ENCODE measurements at places on chromosomes 13 and 19.

DNA sequence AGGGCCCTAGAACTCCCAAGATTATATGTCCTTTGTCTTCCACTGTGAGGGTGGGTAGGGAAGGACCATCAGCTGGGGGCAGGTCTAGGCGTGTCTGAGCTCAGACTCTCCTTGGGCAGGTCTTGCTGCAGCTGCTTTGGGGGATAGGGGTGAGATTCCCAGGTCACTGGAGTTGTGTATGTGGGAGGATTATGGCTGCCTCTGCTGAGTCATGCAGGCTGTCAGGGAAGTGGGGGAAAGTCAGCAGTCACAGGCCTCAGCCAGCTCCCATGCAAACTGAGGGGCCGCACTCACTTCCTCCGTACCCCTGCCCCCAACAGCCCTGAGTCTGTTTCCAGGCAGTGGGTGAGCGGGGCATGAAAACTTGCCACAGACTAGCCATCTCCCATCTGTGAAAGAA, 600.8 kb downstream of the DIAPH3 start:
- no peak for DNase-seq

DNA sequence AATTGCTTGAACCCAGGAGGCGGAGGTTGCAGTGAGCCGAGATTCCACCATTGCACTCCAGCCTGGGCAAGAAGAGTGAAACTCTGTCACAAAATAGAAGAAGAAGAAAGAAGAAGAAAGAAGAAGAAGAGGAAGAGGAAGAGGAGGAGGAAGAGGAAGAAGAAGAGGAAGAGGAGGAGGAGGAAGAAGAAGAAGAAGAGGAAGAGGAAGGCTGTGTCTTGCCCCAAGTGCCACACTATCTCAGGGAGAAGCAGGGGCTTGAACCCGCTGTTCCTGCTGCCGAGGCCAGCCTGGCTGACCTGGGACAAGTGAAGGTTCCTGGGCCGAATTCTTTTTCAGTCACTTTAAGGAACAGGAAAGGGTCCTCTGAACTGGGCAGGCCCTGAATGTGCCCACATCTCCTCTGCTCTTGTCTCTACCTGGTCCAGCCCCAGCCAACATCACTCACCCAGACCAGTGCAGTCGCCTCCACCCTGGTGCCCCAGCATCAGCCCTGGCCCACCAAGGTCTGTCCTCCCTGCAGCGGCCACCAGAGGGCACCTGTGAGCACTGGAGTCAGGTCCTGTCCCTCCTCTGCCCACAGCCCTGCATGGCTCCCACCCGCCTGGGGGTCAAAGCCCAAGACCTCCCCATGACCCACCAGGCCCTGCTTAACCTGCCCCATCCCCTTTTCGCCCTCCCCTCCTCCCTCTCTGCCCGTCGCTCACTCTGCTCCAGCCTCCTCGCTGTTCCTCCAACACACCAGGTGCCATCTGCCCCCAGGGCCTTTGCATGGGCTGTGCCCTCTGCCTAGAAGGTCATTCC, 20.0 kb downstream of the TICAM1 start:
- DNase-seq = peak; percentile 96

GRCh38 chr13:32316028-32316339, 676 bp downstream of the BRCA2 start:
- no peak for DNase-seq

- DNase-seq = no peak
These were observed 1297.0 kb upstream of the ATXN8OS start for GRCh38 chr13:68810660-68811059.

- DNase-seq = no peak
These were observed 2.0 kb downstream of the EXOC3L2 start for GRCh38 chr19:45243144-45243732.

GRCh38 chr13:44401577-44401976, 28.0 kb downstream of the SERP2 start:
- no peak for DNase-seq

DNA sequence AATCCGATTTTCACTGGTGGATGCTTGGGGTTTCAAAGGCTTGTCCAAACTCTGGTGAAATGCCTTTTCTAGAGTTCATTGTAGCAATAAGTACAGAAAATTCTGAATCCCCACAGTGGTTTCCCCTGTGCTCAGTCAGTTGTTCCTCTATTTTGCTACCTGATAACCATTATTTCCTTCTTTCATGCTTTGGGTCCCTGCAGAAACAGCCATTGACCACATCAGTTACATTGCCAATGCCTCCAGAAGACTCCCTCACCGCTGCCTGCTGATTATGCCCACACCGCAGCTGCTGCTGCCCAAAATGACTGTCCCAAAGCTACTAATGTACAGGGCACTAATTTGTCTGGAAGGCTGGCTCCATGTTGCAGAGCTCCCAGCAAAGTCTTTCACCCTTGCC, 517.3 kb downstream of the KLF12 start:
- DNase-seq = no peak

DNA sequence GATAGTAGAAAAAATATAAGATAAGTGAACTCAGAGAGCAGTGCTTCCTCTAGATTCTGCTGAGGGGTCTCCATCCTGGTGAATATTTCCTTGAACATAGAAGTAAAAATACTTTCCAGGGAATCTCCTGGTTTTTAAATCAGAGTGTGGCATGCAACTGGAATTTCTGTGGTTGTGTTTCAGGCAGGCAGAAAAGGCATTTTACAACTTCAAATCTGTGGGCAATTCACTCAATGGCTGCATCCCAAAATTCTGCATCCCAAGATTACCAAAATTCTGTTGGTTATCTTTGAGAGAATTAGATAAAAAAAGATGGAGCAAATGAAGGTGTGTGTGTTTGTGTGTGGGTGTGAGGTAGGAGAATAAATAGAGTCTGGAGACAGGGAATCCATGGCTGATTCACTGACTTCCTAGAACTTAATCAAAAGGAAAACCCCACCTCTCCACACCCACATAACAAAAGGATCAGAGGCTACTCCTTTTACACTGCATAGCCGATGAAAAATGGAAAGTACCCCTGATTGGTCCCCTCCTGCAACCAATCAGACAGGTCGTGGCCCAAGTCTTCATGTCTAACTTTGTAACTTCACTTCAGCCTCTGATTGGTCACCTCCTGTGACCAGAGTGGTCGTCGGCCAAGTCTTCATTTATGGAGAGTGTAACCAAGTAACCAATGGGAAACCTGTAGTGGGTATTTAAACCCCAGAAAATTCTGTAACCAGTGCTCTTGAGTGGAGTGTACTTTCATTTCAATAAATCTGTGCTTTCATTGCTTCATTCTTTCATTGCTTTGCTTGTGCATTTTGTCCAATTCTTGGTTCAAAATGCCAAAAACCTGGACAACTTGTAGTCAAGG, 112.8 kb downstream of the DLEU7 start:
- no peak for DNase-seq

DNA sequence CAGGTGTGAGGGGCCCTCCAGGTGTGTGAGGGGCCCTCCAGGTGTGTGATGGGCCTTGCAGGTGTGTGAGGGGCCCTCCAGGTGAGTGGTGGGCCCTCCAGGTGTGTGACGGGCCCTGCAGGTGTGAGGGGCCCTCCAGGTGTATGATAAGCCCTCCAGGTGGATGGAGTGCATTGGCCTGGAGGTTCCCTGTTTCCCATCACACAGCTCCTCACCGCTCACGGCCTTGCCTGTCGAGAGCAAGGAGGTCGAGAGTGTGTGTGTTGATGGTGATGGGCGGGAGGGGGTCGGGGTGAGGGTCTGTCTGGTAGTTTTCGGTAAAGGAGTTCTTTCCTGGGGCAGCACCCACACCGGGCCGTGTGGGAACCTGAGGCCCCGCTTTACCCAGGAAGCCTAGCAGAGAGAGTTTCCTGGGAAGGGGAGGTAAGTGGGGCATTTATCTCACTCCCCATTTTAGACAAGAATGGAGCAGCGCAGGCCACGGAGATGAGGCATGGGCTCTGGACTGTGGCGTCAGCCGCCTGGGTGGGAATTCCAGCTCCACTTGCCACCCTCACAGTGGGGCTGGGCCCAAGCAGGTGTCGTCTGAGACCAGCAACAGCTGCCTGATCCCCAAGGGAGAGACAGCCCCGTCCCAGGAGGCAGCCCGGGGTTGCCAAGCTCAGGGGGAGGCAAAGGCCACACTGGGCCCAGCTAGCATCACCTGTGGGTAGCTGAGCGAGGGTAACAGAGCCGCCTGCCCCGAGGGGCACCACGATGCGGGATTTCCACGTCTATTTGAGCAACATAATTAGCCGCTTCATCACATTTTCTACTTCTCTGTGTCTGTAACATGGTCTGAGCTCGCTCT, 10.9 kb upstream of the GAS6 start:
- no peak for DNase-seq

All from spleen (tissue), 13 donors.